Dermis blood vessel endothelial cell (primary cell): ENCODE measurements at places on chromosomes 4 and X.

DNA sequence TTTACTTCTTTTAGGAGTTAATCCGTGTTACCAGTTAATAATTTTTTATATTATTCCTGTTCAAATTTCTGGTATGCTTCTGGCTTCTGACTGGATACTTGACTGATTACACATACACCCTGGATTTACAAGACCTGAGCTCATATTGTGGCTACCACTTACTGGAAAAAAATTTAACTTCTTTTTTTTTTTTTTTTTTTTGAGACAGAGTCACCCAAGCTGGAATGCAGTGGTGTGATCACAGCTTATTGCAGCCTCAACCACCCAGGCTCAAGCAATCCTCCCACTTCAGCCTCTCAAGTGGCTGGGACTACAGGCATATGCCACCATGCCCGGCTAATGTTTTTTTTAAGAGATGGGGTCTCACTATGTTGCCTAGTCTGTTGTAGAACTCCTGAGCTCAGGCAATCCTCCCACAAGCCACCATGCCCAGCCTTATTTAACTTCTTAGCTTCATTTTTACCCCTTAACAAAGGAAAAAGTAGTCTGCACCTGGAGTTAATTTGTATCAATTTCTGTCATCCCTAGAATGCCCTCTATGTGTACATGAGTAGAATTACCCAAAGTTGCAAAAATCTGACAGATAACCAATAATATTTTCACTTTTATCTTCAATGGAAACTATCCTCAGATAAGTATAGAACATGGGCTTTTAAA, 50.3 kb downstream of the TMEM165 start:
- DNase-seq: no peak

- no peak for DNase-seq
Observed at GRCh38 chr4:70667740-70668535, 1.6 kb upstream of the JCHAIN start.

GRCh38 chr4:73698217-73698616, 42.2 kb upstream of the CXCL8 start:
- peak; percentile 96 for DNase-seq

GRCh38 chrX:136963973-136964372, 69.8 kb downstream of the GPR101 start:
- DNase-seq: no peak

DNA sequence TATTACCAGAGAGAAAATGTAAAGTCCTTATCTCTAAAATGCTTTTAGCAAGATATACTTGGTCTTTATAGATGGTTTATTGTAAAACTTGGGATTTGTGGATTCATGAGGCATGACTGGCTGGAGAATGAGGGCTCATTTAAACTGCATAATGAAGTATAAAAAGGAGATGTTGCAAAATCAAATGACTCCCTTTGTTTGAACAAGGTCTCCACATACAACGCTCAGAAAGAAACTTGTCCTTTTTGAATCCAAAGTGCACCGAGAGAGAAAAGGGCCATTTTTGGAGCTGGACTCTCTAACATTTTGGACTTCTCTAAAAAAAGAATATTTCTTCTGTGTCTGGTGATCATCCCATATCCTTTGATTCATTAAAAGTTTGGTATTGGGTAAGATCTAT, 7.7 kb upstream of the EIF1AX start:
- DNase-seq: no peak

- DNase-seq: no peak
Observed at GRCh38 chr4:169986369-169986768, 39.8 kb downstream of the MFAP3L start.

DNA sequence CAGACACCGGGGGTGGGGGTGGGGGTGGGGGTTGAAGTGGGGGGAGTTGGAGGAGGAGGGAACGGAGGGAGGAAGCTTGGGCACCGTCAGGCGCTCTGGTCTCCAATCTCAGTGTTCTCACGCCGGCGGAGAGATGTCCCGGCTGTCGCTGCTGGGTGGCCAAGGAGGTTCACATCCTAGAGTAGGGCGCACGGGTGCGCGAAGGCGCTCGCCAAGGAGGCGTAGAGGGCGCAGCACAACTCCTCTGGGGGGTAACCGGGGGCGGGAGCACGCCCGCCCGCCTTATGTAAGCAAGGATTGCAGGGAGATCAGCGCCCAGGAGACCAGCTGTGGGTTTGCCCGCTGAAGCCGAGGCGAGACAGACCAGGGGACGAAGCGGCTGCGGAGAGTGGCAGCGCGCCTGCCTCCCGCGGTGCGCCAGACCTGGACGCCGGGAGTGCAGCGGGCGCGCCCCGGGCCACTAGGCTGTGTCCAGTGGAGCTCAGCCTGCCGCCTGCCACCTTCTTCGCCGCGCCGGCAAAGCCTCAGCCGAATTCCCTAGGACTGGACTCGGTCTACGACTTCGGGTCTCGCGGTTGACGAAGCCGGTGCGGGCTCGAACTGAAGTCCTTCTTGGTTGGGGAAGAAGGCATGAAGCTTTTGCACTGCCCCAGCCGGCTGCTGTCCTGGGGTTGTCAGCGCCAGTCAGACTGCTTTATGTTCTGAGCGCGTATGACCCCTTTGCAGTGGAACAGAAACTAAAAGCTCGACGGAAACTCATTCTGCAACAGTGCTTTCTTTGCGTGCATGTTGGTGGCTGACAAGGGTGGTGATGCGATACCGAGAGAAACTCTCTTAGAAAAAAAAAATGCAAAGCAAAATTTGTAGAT, 707 bp upstream of the UNC5C start:
- peak; percentile 35 for DNase-seq

DNA sequence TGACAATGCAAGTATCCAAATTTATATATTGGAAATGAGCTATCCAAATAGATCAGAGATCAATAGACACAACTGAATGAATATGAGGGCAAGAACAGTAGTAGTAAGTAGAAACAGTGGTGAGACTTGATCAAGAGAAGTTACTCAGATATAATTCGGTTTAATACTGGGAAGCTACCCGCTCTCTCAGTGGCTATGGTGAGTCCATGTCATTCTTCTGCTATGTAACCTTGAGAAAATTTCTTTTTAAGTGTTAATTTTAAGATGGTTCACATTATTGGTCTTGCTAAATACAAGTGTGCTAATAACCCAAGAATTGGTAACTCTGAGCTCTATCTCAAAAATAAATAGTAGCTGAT, 53.6 kb downstream of the LEF1 start:
- no peak for DNase-seq

GRCh38 chr4:61427818-61428495, 227.8 kb downstream of the ADGRL3 start:
- no peak for DNase-seq

GRCh38 chr4:40514497-40514951, 115.1 kb downstream of the RBM47 start:
- DNase-seq: no peak

DNA sequence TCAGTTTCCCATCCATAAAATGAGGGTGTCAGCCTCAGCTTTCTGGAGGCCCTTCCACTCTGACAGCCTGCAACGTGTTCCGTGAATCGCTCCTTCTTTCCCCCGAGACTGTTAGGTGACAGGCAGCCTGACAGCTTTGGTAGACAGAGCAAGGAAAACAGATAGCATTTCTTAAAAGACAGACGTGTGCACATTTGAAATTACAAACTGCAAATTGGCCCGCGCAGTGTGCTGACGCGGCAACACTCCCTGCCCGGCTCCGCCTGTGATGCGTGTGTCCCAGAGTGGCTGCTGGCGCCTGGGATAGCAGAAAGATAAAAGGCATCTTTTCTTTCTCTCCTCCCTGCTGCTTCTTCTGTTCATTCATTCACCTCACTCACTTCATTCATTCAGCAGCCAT, 245.3 kb downstream of the AFAP1 start:
- DNase-seq: no peak

DNA sequence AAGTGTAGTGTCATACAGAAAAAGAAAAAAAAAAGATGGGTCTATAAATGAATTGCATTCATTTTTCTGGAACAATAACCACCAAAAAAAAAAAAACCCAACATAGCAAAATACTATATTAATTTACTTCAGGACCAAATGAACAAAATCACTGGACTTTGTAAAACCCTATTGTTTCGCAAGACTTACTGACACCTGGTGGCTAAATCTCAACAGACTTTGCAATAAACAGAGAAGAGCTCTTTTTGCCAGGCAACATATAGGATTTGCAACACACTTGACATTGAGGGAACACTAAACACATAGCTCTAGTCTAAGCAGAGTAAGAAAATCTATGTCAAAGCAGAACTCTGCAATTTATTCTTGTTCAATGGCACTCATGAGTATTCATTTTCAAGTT, 990.2 kb downstream of the STPG2 start:
- no peak for DNase-seq

DNA sequence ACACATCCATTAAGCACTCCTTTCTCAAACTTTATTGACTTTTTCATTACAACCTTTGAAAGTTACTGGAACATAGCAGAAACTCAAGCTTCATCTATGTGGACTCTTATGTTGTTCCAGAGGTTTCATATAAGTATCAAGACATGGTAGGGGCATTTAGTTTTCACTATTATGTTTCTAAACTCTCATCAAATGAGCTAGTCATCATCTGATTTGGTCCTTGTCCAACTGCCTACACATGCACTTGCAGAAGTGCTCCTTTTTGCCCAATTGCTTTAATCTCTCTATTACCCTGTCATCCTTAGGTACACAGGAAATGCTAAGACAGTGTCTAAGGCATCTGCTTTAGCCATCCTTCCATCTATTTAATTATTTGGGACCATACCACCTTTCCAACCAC, 42.2 kb upstream of the EPGN start:
- DNase-seq: no peak

GRCh38 chr4:10552591-10553280, 95.5 kb upstream of the ZNF518B start:
- peak; percentile 31 for DNase-seq

DNA sequence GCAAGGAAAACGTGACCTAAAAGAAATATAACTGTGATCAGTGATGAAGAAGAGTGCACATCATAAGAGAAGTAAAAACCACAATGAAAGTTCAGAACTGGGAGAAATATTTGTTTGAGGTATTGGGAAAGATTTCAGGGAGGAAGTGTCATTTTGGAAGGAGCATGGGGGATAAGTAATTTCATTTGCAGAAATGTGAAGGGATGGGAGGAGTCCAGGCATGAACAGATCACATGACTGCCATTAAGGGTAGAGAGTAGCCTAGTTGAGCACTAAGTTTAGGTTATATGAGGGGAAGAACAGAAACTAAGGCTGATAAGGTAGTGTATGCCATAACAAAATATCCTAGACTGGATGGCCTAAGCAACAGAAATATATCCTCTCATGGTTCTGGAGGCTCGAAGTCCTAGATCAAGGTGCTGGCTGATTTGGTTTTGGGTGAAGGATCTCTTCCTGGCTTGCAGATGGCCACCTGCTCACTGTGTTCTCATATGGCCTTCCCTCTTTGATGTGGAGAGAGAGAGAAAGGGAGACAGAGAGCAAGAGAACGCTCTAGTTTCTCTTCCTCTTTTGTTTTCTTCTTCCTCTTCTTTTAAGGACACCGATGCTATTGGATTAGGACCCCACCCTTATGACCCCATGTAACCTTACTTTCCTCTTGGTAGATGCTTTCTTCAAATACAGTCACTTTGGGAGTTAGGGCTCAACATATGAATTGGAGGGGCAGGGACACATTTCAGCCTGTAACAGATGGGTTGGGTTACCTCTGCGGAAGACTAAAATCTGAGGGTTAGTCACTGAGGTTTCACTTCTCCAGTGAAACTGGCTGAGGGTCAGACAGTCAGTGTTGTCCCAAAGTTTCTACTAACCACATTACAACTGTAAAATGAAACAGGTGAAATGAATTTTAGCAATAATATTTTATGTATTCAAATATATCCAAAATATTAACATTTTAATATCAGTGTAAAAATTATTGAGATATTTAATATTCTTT, 77.9 kb downstream of the EGF start:
- no peak for DNase-seq
